ENCODE measurements at places on chromosomes 16 and 17. TPM values are rescaled to one million over a fixed set of nuclear protein-coding genes. Genes with fewer than 3 reads are reported as not detected.

CRYBA1 gene
- not detected for total RNA-seq

GRCh38 chr16:19984135-19984534 is 89.6 kb downstream of the GPR139 start:
- DNase-seq: no peak

IL21R gene
- 2.0 TPM for total RNA-seq

SLC52A1 gene
- total RNA-seq: 0.15 TPM

- no peak for DNase-seq
Observed at GRCh38 chr17:68101987-68102314, 66.4 kb downstream of the KPNA2 start.

- no peak for DNase-seq
Observed at GRCh38 chr17:18626152-18626870, 17.9 kb downstream of the TBC1D28 start.

DNA sequence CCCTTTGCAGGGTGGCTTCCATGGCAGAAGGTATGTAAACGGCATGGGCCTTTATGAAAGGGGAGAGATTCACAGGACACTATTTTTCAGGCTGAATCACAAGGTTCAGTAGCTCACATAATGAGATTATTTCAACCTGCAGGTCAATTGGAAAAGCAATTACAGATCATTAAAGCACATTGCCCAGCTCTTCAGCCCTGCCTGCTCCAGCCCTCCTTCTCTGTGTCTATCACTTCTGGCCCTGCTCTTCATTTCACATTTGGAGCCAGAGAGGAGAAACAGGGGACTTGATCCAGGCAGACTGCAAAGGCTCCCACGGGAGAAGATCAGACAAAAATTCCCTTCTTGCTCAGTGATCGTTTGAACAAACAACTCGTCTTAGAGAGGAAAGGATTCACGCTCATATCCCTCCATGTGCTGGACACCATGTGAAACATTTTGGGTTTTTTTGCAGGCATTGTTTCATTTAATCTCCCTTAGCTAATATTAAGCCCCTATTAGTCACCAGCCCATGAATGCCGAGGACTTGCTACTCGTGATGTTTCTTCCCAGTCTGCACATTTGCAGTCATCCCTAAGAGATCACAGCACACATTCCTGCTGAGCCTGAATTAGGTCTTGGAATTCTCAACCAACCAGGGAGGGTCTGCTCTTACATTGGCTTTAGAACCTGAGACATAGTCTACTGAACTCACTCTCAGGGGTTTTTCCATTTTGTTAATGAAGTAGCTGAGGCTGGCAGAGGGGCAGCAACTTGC is 443.9 kb upstream of the CCL2 start:
- no peak for DNase-seq

DNA sequence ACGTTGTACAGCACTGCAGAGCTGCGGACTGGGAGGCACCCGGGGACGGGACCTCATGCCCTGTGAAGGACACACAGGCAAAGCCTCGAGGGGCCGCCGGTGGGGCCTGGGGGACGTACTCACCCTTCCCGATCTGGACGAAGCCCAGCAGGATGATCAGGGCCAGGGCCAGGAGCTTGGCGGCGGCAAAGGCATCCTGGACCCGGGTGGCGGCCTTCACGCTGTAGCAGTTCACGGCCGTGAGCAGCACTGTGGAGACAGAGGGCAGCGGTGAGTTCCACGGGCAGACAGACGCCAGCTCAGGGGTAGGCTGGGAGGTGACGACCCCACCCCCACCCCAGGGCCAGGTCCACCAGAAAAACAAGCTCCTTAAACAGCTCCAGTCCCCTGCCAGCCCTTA is 17.7 kb downstream of the SLC7A5 start:
- DNase-seq: no peak

KRTAP4-4 gene
- total RNA-seq: not detected

DNA sequence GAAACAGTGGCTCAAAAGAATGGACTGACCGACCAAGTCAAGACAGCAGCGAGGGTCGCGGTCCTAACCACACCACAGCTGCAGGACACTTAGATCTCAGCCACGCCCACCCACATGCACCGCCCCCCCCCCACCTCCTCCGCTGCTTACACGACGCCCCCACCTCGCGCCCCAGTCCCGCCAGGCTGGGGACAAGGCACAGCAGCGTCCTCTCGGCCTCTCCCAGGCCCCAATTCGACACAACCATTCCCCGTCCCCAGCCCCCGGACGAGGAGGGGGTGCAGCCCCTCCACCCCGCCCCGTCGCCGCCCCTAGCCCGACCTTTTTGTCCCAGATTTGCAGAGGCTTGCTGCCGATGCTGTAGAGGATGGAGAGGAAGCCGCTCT is 477 bp downstream of the CFAP20 start:
- DNase-seq: no peak

DNA sequence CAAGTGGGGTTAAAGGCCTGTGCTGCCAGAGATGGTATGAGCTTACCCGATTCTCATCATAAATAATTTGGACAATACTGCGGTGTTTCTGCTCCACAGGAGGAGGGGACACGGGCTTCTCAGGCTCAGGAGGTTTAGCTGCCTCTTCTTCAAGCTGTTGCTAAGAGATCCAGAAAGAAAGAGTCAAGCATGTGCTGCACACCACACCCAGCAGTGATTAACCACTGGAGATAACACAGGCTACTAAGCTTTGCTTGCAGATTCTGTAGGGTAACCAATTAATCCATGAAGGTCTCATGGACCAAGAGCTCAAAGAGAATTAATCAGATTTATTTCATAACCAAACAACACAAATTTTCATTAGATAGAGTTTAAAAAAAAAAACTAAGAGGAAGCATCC is 56.6 kb downstream of the NCOR1 start:
- no peak for DNase-seq

GRCh38 chr16:79672524-79672923 is 72.0 kb upstream of the MAF start:
- no peak for DNase-seq

DNA sequence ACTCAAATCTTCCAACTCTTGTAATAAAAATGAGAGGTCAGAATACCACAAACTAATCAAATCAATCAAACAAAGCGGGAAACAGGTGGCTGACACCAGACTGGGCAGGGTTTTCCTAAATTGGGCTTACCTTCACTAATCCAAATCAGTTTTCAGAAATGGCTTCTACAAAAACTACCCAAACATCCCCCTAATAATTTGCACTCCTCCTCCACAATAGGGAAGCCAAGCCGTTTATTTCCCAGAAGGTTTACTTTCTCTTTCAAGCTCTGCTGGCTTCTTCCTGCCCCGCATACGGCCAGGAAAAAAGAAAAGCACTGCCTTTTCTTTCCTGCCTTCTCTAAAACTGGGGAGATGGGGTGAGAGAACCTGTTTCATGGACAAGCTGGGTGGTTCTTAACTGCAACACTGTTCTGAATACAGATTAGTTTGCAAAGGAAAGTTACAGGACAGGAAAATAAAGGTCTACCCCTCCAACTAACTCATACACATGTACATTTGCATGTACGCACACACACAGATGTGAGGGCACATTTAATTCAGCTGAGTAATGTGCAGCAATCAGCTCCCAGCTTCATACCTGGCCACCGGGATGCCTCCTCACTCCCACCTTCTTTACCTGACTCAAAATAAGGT is 9.2 kb downstream of the STAT3 start:
- DNase-seq: no peak

DNA sequence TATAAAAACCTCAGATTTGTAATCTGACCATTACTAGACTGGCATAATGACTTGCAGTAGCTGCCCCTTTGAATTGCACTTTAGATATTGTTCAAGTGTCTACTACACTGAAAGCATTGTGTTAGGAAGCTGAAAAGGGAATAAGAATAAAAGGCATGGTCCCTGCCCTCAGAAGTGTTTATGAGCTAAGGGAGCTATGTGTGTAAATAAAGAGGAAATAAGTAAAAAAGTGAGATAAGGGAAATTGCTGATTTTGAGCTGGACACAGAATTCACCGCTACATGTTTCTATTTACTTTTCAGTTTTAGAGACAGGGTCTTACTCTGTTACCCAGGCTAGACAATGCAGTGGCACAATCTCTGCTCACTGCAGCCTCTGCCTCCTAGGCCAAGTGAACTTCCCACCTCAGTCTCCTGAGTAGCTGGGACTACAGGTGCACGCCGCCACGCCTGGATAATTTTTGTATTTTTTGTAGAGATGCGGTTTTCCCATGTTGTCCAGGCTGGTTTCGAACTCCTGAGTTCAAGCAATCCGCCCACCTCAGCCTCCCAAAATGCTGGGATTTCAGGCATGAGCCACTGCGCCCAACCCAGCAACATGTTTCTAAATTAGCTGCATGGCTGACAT is 57.0 kb downstream of the GRB2 start:
- DNase-seq: no peak

PHAF1 gene
- 25.2 TPM for total RNA-seq

GPRC5B gene
- 3.6 TPM for total RNA-seq

DNA sequence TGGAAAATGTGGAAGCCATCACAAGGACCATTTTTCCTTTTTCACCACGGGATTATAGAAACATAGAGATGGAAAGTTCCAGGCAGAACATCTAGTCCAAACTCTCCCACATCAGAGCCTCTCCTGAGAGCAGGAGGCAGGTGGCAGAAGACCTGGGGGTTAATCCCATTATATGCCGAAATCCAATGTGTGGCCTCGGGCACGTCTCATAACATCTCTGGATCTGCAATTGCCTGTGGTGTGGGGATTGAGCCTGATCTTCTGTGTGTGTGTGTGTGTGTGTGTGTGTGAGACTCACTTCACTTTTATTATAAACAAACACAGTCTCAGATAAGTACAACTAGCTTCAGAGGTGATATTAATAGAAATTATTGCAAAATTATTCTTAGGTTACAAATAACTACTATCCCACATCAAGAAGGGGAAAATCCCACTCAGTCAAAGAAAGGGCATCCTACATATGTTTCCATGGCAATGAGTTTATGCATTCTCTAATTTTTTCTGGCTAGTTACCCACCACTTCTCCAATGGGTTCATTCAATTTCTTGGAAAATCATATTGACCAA is 199.1 kb downstream of the FOXL1 start:
- DNase-seq: no peak

DNA sequence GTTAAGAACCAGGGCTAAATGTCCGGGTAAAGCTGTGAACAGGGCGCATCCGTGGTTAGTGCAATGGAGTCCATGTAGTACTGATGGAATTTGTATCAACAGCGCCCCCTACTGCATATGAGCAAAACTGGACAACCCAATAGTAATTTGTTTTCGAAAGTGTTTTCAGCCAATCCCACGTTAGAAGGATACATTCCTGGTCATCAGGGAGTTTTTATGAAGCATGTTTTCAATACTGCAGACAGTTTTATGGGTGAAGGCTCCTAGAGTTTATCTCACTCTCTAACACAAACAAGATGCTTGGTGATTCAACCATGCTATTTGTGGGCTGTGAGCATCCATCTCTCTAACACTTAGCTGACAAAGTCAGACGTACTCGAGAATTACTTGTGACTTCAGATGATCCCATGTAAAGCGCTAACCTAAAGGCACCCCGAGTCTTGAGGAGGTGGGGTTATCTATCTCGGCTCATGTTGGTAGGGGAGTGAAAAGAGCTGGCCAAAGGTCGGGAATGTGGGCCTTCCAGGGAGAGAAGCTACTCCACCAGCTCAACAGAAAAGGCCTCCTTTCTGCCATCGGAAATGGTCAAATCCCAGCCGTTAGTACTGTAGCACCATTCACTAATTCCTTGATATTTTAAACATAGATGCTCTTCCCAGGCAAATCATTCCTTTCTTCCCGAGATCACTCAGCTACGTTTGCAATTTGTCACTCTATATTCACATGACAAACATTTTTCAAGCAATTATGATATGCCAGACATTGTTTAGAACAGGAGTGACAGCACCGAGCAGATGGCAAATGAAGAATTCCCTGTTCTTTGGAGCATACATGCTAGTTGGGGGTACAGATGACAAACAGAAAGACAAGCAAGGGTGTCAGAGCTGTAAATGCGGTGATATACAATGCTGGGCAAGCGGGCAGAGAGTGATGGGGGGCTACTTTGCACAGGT is 46.9 kb upstream of the HNF1B start:
- DNase-seq: no peak

GDPD3 gene
- 11.7 TPM for total RNA-seq

- no peak for DNase-seq
Observed at GRCh38 chr16:69219279-69219678, 32.3 kb downstream of the SNTB2 start.

ACSM2A gene
- not detected for total RNA-seq

- no peak for DNase-seq
Observed at GRCh38 chr17:22128723-22129122, 436.4 kb downstream of the KCNJ18 start.

MT1G gene
- 4.5 TPM for total RNA-seq

- no peak for DNase-seq
Observed at GRCh38 chr17:57461082-57461481, 204.8 kb downstream of the MSI2 start.

GRCh38 chr16:57826052-57826451 is 23.8 kb upstream of the KIFC3 start:
- no peak for DNase-seq

GRCh38 chr16:68866933-68867332 is 23.6 kb downstream of the TANGO6 start:
- no peak for DNase-seq

SRCIN1 gene
- 3.8 TPM for total RNA-seq

DNA sequence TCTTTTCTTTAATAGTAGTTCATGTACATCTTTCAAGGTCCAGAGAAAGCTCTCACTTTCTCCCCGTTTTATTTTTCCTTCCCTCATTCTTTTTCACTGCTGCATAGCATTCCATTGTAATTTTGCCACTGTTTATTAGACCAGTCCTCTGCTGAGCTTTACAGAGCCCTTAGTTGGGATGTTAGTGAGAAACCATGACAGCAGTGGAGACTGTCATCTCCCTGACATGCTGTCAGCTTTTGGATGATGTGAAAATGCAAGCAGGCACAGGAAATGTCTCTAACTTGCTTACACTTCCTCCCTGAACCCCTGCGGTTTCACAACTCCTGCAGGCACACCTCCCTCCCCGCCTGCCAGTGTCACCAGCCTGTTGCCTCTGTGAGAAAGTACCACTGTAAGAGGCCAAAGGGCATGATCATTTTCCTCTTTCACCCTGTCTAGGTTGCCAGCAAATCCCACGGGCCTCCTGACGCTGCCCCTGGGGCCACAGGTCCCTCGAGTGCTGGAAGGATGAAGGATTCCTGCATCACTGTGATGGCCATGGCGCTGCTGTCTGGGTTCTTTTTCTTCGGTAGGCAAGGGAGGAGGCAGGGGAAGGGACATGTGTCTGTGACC is at the start of gene ITGAL:
TSS of gene ITGAL (plus strand) at position 415 of the 615 bp plus-strand sequence. CDS start at position 511, 96 bp downstream.
- DNase-seq: no peak

DNA sequence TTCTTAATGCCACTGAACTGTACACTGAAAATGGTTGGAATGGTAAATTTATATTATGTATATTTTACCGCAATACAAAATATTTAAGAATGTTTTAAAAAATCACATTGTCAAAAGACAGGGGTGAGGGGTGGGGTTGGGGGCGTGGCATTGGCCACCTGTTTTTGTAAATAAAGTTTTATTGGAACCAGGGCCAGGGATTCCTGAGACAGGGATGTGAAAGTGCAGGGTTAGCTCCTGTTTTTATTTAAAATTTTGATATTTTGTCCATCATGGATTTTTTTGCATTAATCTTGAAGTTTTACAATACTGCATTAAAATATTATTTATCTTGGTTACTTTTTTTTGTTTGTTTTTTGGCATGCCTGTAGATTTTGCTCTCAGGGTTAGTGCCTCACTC is 2.3 kb upstream of the FA2H start:
- no peak for DNase-seq

GRCh38 chr16:13393816-13394215 is 492.4 kb downstream of the SHISA9 start:
- no peak for DNase-seq

NUTF2 gene
- 89.1 TPM for total RNA-seq
